Left ventricle myocardium inferior (tissue), 1 donor: ENCODE measurements at places on chromosomes 5 and 9. TPM values are rescaled to one million over a fixed set of nuclear protein-coding genes. Genes with fewer than 3 reads are reported as not detected.
A peak's percentile ranks its signal among the peaks of the same experiment; 100 is the strongest.

OLFM1 gene
- total RNA-seq = 10.0 TPM

SHROOM1 gene
- 4.9 TPM for total RNA-seq

CKMT2 gene
- 1,824 TPM for total RNA-seq

DPM2 gene
- total RNA-seq = 14.0 TPM

SPAG8 gene
- 3.4 TPM for total RNA-seq

SEC24A gene
- 7.5 TPM for total RNA-seq

CDH6 gene
- total RNA-seq = 2.8 TPM

ADAMTS2 gene
- 4.6 TPM for total RNA-seq

DNAH5 gene
- total RNA-seq = 0.14 TPM

SLC6A3 gene
- not detected for total RNA-seq

GRCh38 chr5:65086234-65086890, 317.6 kb downstream of the CWC27 start:
- no peaks in the 10 kb centered on the region for H3K4me1 ChIP-seq
- H3K27ac ChIP-seq = no peak overlapping the region
- no peak overlapping the region for H3K4me3 ChIP-seq
- no peaks in the 10 kb centered on the region for H3K27me3 ChIP-seq
- no peaks in the 10 kb centered on the region for H3K36me3 ChIP-seq

DNA sequence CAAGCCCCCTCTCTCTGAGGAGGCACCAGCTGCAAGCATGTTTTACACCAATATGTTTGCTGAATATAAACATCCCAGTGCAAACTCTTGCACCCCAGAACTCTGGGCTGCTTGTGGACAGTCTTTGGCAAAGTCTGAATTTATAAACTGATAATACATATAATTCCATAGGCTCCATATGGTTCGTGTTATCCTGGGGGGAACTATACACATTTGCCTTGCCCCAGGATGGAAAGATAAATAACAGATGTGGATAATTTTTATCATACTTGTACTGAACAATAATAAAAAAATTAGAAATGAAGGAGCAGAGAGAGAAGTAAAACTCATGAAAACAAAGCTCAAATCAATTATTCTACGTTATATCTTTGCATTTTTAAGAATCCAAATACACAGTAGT, 50.6 kb upstream of the GAS1 start:
- no peak overlapping the region for H3K27ac ChIP-seq
- H3K27me3 ChIP-seq = peaks cover 5% of the 10 kb centered on the region
- H3K4me3 ChIP-seq = no peak overlapping the region
- no peak for DNase-seq
- no peaks in the 10 kb centered on the region for H3K36me3 ChIP-seq
- H3K4me1 ChIP-seq = no peaks in the 10 kb centered on the region

DNA sequence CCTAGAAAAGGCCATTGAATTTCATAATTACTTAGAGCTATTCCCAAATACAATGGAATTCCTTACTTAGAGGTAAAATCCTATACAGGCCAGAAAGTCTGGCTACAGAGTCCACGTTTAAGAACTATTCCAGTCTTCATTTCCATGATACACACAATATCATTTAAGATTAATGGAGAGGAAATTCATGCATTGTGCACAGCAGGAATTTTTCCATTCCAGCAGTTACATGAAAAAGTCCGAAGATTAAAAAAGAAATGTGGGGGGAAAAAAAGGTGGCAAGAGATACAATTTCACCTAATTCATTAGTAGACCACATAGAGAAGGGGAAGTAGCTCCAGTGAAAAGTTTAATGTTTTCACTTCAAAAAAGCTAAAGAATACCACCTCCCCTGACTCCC, 63.1 kb downstream of the CHD1 start:
- H3K36me3 ChIP-seq = peaks cover 97% of the 10 kb centered on the region
- H3K4me1 ChIP-seq = no peaks in the 10 kb centered on the region
- no peak overlapping the region for H3K4me3 ChIP-seq
- DNase-seq = no peak
- no peaks in the 10 kb centered on the region for H3K27me3 ChIP-seq

DNA sequence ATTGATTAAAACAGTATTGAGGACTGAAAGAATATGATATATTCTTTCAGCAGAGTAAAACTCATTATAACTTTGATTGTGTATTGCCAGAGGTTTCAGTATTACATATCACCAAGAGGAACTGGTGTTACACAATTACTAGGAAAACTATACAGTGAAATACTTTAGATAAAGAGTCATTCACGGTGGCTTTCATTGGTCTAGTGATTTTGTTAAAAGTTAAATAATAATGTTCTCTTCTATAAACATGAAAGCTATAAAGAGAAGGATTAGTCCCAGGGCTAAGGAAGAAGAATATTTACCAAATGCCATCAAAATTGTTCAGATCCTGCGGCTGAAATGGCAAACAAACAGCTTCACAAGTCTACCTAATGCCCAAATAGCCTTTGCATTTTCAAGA, 306.2 kb downstream of the SEMA5A start:
- no peak for DNase-seq
- no peak overlapping the region for H3K4me3 ChIP-seq
- H3K4me1 ChIP-seq = no peaks in the 10 kb centered on the region
- H3K27ac ChIP-seq = no peak overlapping the region
- H3K27me3 ChIP-seq = no peaks in the 10 kb centered on the region

- H3K27me3 ChIP-seq = peaks cover 71% of the 10 kb centered on the region
- peaks cover 11% of the 10 kb centered on the region for H3K4me1 ChIP-seq
- no peak overlapping the region for H3K27ac ChIP-seq
- no peaks in the 10 kb centered on the region for H3K36me3 ChIP-seq
Measured at GRCh38 chr9:130997925-130998596, 10.9 kb upstream of the LAMC3 start.

GRCh38 chr5:173664154-173664526, 47.7 kb upstream of the BOD1 start:
- H3K4me1 ChIP-seq = no peaks in the 10 kb centered on the region
- no peaks in the 10 kb centered on the region for H3K36me3 ChIP-seq
- peak; percentile 35 for DNase-seq
- H3K4me3 ChIP-seq = no peak overlapping the region

DNA sequence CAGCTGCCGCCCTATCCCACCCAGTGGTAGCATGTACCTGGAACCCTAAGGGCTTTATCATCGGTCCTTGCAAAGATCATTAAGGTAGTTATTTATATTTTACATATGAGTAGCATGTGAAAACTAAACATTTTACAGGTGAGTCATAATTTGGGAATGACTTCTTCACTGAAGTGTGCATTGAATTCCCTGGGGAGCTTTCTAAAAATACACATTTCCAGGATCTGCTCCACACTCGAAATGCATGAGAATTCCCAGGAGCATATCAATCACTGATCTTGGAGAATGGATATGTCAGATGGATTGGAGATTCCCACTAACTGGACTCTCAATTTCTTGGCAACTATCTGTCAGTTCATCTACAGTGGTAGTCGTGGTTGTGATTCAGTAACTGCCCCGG, 717.5 kb downstream of the IRX1 start:
- no peaks in the 10 kb centered on the region for H3K36me3 ChIP-seq
- H3K27me3 ChIP-seq = peaks cover 23% of the 10 kb centered on the region
- DNase-seq = no peak
- no peaks in the 10 kb centered on the region for H3K4me1 ChIP-seq

GRCh38 chr5:142151436-142152383, 43.1 kb downstream of the NDFIP1 start:
- no peak for DNase-seq
- H3K4me1 ChIP-seq = peaks cover 18% of the 10 kb centered on the region
- H3K36me3 ChIP-seq = peaks cover 23% of the 10 kb centered on the region

- no peak overlapping the region for H3K27ac ChIP-seq
- peaks cover 31% of the 10 kb centered on the region for H3K4me1 ChIP-seq
- DNase-seq = no peak
- H3K27me3 ChIP-seq = no peaks in the 10 kb centered on the region
Measured at GRCh38 chr5:54577528-54577927, 60.0 kb downstream of the SNX18 start.

GRCh38 chr5:115551415-115551814, 6.8 kb upstream of the FEM1C start:
- no peaks in the 10 kb centered on the region for H3K4me1 ChIP-seq
- H3K27me3 ChIP-seq = no peaks in the 10 kb centered on the region
- DNase-seq = no peak

- no peak overlapping the region for H3K4me3 ChIP-seq
- H3K27ac ChIP-seq = no peak overlapping the region
- no peak for DNase-seq
- H3K27me3 ChIP-seq = no peaks in the 10 kb centered on the region
- H3K4me1 ChIP-seq = no peaks in the 10 kb centered on the region
Measured at GRCh38 chr9:92988215-92988768, 41.0 kb downstream of the FGD3 start.

DNA sequence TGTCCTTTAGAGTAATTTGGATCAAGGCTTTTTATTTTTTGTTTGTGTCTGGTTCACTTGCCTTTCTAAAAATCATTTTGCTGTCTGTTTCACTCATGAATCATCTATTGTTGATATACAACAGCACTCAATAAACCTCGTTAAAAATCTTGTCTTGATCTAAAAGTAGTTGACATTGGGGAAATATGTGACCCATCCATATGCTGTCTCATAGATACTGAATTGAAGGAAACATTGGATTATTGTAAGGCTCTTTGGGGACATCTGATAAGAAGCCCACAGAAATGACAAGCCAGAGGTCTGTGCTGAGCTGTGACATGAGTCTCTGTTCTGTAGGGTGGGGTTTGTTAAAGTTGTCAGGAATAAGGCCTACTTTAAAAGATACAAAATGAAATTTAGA, 208.0 kb downstream of the PDZD2 start:
- peaks cover 66% of the 10 kb centered on the region for H3K4me1 ChIP-seq
- peak overlapping the region; percentile 64 for H3K27ac ChIP-seq
- H3K4me3 ChIP-seq = no peak overlapping the region
- H3K27me3 ChIP-seq = no peaks in the 10 kb centered on the region
- no peak for DNase-seq

DNA sequence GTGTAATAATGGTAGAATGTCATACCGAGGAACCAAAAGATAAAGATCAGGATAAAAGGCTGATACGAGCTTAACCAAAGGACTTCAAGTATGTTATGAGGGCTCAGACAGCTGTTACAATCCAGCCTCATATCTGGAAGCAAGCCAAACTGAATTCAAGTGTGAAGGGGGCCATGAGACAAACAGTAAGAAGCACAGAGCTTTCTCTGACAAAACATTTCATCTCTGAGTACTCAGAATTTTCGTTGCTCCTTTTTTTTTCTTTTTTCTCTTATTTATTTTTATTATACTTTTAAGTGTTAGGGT, 52.9 kb upstream of the CD180 start:
- H3K4me3 ChIP-seq = no peak overlapping the region
- no peaks in the 10 kb centered on the region for H3K36me3 ChIP-seq
- H3K27ac ChIP-seq = no peak overlapping the region

- H3K4me3 ChIP-seq = no peak overlapping the region
- no peak overlapping the region for H3K27ac ChIP-seq
- H3K36me3 ChIP-seq = no peaks in the 10 kb centered on the region
- H3K4me1 ChIP-seq = no peaks in the 10 kb centered on the region
Measured at GRCh38 chr5:111415053-111415452, 97.3 kb downstream of the STARD4 start.

GRCh38 chr5:141834331-141834730, 43.9 kb downstream of the PCDH1 start:
- no peaks in the 10 kb centered on the region for H3K36me3 ChIP-seq
- H3K27me3 ChIP-seq = peaks cover 29% of the 10 kb centered on the region
- peaks cover 54% of the 10 kb centered on the region for H3K4me1 ChIP-seq
- no peak overlapping the region for H3K4me3 ChIP-seq

- H3K36me3 ChIP-seq = no peaks in the 10 kb centered on the region
- H3K27ac ChIP-seq = no peak overlapping the region
- no peak for DNase-seq
- no peaks in the 10 kb centered on the region for H3K4me1 ChIP-seq
Measured at GRCh38 chr5:39143151-39143860, 69.1 kb upstream of the RICTOR start.

- no peak overlapping the region for H3K4me3 ChIP-seq
- no peak for DNase-seq
- no peaks in the 10 kb centered on the region for H3K36me3 ChIP-seq
- no peaks in the 10 kb centered on the region for H3K27me3 ChIP-seq
- H3K4me1 ChIP-seq = no peaks in the 10 kb centered on the region
- H3K27ac ChIP-seq = no peak overlapping the region
Measured at GRCh38 chr9:11088821-11089374, 476.1 kb upstream of the PTPRD start.

GRCh38 chr9:18352711-18353110, 121.2 kb upstream of the ADAMTSL1 start:
- no peak overlapping the region for H3K4me3 ChIP-seq
- no peak overlapping the region for H3K27ac ChIP-seq
- DNase-seq = no peak
- no peaks in the 10 kb centered on the region for H3K27me3 ChIP-seq
- H3K36me3 ChIP-seq = no peaks in the 10 kb centered on the region
